ENCODE measurements at places on chromosomes 5 and 9.

DNA sequence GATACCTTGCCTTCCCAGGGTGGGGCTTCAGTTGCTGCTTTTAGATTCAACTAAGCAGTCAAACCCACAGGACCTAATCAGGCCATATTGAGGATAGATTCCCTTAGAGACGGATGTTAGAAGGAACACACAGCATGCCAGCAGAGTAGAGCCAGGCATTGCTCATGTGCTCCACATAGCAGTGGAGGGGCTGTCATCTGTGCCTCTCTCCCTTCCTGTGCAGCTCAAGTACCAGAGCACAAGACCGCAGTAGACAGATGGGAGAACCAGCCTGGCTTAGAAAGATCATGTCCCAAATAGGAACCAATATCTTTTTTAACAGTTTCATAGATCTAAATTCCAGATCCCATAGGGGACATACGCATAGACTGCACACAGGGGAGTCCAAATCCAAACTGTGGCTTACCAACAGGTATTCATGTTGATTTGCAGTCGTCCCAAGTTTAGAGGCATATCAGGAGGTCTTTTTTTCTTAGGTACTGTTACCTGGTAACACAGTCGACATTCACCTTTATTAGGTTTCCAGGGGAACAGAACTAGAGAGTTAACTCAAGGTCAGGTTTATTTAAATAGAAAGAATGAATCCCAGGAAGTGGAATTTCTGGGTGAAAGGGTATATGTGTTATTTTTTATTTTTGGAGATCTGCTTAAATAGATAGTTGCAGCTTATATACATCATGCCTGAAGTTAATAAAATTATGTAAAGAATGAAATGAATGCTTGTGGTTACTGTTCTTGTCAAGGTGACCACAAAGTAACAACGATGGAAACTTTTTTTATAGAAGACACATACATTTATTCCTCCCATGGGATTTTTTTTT lies 43.5 kb upstream of the PCAT7 start:
- no peak for DNase-seq

GRCh38 chr9:90956026-90956810 lies 154.6 kb downstream of the SYK start:
- DNase-seq, result no peak

DNA sequence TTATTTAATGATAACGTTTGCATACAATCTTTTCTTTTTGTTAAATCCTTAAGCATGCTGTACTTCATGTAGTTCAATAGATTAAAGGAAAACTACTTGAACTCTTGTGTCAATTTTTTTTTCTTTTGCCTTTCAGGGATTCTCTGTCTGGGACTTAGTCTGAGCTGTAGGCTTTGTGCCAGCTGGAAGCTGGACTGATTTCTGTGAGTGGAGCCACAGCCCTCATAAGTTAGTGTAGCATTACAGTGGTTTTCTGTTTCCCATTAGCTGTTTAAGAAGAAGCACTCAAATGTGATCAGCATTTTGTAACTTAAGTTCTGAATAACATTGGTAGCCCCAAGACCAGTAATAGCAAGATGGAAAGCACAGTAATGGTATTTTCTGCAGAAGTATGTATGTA lies 330.6 kb upstream of the MEF2C start:
- no peak for DNase-seq

DNA sequence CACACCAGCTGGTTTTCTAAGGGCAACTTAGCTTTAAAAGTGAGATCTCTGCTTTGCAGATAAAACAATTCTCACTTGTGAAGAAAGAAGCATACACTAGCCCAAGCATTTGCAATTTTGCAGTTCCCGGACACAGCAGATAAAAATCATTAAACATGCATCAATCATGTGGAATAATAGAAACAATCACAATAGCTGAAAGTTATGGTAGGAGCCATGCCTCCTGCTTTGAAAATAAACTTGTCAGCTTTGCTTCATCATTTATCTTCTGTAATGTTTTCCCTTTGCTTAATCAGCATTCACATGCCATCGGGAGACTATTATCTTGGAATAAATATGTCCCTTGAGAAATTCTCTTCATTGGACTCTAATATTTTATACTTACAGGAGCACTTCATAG lies 60.3 kb upstream of the DAB2 start:
- no peak for DNase-seq

GRCh38 chr5:43315263-43315662 lies 2.1 kb upstream of the HMGCS1 start:
- DNase-seq, result no peak
